ENCODE measurements at places on chromosomes 6 and 20.

- no peak for DNase-seq
Measured at GRCh38 chr6:34497411-34497810, 31.5 kb downstream of the PACSIN1 start.

DNA sequence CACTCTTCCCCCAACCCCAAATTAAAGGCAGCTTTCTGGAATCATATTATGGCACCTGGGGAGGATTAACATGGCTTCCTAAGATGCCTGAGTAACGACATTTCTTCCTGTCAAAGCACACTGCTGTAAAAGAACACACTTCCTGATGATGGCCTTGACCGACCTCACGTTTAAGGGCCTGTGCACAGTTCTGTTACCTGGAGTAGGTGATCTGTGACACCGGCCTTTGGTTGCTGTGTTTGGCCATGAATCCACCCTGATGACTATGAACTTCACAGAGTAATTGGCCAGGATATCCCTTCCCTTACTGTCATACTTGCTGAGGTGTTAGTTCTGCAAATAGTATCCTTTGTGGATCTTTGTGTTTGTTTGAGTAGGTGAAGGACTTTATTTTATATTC lies 45.8 kb downstream of the PLCB4 start:
- DNase-seq: no peak

GRCh38 chr20:61127311-61128039 lies 124.6 kb upstream of the CDH4 start:
- peak; percentile 50 for DNase-seq

DNA sequence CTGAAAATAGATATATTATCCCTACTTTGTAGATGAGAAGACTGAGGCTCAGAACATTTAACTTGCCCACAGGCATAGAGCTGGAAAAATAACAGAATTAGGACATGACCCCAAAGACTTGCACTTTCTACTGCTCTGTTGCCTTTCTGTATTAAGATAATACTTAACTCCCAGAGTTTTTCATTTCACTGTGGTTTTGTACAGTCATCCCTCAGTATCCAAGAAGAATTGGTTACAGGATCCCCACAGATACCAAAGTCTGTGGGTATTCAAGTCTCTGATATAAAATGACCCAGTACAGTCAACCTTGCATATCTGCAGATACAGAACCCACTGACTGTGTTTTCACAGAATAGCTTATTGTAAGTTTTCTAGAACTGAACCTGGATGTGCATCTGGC lies 16.8 kb downstream of the MRS2 start:
- DNase-seq: no peak

GRCh38 chr20:20266552-20266951 lies 101.4 kb upstream of the INSM1 start:
- no peak for DNase-seq

DNA sequence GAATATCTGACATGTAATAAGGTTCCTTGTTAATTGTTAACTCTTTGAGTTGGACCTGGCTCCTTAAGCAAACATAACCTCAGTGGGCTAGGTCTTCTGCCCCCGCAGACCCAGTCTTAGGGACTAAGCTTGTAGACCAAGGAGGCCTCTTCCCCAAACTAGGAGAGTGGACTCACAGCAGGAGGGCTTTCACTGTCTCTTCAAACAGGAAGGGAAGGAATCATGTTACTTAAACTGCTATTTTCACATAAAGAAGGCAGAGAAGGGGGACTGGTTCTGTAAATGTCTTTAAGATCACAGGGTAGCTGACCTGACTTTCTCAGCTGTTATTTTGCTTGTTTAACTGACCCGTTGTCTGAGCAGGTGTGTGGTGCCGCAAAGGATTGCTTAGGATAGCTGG lies 34.9 kb upstream of the PRDM1 start:
- DNase-seq: no peak

GRCh38 chr6:122781716-122782115 lies 2.2 kb downstream of the FABP7 start:
- DNase-seq: no peak

- no peak for DNase-seq
Measured at GRCh38 chr6:96162711-96163120, 146.9 kb downstream of the FUT9 start.

DNA sequence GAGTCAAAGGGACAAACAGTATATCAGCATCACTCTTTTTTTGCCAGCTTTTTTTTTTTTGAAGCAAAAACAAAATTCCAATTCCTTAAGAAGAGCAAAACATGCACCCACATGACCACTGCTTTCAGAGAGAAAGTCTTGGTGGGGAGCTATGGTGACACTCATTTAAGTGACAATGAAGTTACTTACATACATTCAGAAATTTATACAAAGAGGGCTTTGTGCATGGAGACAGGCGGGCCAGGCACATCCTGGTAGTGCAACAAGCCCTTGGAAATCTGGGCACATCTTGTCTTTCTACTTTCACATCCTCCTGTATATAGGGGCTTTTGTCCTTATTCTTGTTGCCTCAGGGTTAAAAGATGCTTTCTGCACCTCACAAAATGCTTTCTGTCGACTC lies 55.9 kb downstream of the IL22RA2 start:
- DNase-seq: no peak

- no peak for DNase-seq
Measured at GRCh38 chr6:123306334-123306733, 310.3 kb downstream of the CLVS2 start.

DNA sequence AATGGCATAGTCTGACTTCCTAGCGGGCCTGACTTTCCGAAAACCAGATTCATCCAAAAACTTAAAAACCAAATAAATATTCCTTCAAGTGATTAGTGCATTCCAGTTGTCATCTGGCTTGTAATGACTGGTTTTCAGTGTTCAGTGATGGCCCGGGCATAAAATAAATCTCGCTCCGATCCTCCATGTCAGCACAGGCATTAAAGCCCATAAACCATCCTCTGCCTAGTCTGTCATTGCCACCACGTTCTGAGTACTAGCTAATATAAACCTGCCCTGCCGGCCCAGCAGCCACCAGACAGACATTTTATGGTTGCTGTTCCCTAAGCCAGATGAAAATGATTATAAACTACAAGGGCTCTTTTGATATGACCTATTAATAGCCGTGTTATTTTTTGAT lies 232.3 kb upstream of the GMDS start:
- DNase-seq: no peak

DNA sequence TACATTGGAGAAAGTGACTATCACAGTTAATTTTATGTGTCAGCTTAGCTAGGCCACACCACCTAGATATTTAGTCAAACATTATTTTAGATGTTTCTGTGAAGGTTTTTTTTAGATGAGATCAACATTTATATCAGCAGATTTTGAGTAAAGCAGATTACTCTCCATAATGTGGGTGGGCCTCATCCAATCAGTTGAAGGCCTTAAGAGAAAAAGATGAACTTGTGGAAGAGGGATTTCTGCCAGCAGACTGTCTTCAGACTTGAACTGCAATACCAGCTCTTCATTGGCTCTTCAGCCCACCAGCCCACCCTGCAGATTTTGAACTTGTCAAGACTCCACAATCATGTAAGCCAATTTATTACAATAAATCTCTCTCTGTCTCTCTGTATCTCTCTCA lies 25.1 kb upstream of the FBXO30 start:
- no peak for DNase-seq

GRCh38 chr6:95279616-95280015 lies 297.7 kb upstream of the MANEA start:
- DNase-seq: no peak

GRCh38 chr6:111715321-111715720 lies 109.6 kb upstream of the TRAF3IP2 start:
- no peak for DNase-seq

DNA sequence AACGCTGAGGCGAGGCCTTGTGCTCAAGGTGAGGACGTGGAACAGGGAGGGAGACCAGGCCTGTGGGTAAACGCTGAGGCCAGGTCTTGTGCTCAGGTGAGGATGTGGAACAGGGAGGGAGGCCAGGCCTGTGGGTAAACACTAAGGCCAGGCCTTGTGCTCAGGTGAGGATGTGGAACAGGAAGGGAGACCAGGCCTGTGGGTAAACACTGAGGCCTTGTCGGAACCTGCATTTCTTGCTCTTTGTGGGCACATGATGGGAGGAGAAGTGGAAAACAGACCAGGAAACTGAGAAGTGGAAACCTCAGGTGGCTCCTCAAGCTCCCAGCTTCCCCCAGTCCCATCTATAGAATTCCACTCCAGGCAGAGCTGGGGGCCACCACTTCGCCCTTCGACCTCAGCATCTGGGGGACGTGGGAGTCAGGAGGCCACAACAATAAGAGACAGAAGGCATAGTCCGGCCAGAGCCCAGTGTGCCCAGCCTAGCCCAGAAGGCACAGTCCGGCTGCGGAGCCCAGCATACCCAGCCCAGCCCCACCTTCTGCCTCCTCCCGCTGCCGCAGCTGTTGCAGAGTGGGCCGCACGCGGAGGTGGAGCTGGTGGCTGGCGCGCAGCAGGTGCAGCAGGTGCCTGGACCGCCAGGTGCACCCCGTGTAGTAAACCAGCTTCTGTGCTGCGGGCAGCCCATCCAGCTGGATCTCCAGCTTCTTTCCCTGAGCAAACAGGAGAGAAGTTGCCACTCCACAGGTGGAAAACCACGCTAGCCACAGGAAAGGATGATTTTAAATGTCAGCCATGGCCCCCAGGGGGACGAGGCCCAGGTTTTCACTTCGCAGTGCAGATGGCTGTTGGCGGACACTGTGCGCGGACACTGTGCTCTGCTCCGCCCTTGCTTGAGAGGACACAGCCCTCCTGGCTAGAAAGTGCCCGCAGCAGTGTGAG lies 17.5 kb downstream of the FRMD1 start:
- no peak for DNase-seq

DNA sequence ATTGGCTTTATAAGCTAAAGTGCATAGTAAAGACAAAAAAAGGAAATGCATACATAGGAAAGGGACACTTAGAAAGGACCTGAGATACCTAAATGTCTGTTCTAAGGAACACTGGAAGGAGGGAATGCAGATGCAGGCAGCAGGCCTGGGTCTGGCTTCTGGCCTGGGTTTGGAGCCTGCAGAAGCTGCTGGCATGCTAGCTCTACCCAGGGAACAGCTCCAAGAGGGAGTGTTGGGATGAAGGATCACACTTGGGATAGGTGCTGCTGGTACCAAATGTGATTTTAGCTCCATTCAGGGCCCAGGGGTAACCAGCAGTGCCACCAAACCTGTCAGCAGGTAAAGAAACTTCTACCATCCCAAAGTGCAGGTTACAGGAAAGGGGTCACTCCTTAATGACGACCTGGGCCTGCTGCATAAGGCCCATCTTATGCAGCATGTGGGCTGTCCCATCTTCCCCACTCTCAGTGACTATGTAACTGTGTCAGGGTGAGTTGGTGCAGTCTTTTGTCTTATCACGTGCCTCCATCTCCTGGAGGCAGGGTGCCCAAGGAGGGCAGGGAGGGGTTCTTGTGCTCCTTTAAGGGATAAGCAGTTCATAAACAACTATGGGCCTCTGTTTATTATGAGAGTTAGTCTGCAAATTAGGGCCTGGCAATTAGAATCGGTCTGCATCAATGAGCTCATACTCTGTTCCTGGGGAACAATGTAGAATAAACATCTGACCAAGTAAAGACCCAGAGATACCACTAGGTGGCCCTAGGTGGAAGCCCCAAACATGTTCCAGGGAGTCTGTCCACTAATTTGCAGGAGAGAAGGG lies 26.9 kb downstream of the DDX27 start:
- peak; percentile 62 for DNase-seq

DNA sequence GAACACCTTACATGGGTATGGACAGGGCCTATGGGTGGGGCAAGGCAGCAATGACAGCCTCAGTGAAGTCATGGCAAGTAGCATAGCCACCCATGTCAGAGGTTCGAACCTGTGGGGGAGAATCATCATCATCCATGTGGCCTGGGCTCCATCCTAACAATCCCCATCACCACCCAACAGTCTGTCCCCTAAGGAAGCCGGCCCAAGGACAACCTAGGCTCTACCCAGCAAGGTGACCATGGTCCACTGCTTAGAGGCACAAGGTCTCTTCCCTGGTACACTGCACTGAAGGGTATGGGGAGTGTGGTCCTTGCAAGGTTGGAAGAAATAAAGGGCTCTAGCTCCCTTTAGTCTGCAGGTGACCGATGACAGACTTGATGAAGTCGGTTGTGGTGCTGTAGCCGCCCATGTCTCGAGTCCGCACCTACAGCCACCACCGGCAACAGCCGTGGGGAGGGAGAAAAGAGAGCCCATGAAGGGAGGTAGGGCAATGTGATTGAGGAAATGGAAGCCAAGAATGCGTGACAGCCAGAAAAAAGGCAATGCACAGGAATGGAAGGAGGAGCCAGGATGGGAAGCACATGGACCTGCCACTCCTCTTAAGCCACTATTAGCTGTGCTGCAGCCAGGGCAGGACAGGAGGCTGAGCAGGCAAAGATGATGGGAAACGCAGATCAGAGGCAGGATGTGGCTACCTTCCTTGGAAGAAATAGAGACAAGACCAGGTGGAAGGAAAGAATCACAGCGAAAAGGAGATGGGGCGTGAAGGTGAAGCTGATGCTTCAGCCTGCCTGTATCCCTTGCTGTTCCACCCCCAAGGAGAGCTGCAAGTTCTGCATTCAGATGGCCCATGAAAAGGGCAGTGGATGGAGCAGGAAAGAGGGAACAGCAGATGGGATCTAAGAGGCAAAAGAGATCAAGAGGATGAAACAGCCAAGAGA lies 5.3 kb downstream of the IDH3B start:
- DNase-seq: no peak

GRCh38 chr6:112651239-112651638 lies 304.1 kb downstream of the RFPL4B start:
- DNase-seq: no peak

DNA sequence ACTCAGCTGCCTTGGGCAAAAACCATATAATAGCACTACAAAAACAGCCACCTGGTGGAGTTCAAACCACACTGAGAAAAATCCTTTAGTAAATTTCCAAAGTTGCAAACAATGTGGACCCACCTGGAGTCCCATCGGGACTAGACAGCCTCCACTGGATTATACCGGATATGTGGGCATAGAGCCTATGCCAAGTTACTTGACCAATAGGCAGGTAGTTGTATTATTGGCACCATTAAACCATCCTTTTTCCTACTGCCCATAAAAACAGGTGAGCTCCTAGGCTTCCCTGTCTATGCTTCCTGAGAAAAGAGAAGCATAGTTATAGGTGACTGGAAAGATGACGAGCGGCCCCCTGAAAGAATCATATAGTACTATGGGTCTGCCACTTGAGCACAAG lies 51.7 kb upstream of the ADGRF4 start:
- peak; percentile 37 for DNase-seq

DNA sequence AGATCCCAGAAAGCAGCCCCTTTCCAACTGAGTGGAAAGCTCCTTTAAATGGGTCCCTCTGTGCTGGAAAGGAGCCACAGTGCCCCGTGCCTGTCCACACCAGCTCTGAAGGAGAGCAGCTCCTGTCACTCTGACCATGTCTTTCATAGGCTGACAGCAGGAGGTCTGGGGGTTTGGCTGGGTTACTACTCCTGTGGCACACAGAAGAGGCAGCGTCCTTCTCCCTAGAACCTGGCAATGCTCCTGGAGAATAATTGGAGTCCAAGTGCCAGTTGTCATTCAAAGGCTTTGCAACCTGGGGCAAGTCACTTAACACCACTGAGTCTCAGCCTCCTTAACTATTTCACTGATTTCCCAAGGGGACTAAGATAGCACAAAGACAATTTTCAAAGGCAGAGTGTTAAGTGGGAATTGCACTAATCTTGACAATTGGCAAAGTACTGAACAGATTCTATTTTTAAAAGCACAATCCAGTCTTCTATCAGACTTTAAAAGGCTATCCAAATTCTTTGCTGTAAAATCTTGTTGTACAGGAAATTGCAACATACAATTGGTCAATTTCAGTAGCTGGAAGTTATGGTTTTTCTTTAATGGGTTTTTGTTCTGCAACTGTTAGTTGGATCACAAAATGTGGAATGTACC lies 457.2 kb downstream of the KIF16B start:
- DNase-seq: no peak
